RKO (cell line): ENCODE measurements at places on chromosomes 2 and 18.
A peak's percentile ranks its signal among the peaks of the same experiment; 100 is the strongest.

GRCh38 chr2:181523756-181524155 lies 66.6 kb downstream of the ITGA4 start:
- no peak for DNase-seq

- no peak for DNase-seq
These were observed 22.2 kb downstream of the KCNG2 start for GRCh38 chr18:79819968-79820351.

DNA sequence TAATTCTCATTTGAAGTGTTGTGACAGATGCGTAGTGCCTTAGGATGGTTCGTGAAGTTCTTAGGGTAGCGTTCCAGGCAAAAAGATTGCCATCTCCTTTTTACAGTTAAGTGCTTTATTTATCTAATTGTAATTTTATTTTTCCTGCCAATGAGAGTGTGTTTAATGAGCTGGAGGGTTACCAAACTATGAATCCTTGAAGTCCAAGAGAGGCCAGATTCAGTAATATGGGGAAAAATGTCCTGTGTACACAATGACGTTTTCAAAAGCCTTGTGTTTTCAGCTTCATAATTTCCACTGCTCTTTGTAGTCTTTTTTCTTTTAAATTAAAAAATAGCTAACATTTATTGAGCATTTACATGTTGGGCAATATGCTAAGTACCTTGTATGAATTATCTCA lies 23.8 kb downstream of the ACYP2 start:
- DNase-seq, result no peak

DNA sequence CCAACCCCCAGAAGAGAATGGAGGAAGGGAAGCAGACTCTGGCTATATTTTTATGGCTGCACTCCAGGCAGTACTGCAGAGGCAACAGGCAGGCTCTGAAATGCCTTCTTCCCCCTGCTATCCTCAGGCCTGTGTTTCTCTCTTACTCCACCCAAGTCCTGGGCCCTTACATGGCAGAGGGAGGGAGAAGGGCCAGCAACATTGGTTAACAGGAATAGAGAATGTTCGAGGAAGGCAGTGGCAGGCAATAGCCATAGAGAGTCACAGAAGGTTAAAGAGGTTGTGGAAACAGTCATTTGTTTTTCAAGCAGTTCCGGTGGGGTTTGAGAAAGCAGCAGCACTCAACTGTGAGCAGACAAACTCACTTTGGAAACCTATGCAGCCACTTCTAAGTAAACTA lies 15.1 kb upstream of the DARS1 start:
- DNase-seq, result no peak

DNA sequence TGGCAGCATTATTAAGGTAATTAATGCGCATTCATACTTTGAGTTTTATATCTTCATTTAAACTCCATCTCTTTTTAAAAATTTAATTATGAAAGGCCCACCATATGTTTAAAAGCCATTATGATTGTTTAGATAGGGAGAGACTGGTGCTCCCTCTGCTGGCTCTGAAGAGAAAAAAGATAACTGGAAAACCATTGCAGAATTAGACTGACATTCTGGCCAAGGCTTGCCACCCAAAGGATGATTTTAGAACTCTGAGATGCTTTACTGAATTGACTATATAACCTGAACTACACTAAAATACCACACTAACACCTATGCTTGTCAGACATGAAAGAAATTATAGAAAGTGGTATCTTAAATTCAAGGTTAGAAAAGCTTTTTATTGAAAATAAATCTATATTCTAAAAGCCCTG lies 127.6 kb upstream of the SPOPL start:
- peak; percentile 67 for DNase-seq

- no peak for DNase-seq
These were observed 597.3 kb downstream of the ERBB4 start for GRCh38 chr2:211941216-211941747.

- DNase-seq, result no peak
These were observed 4.2 kb downstream of the FZD5 start for GRCh38 chr2:207765547-207765946.

DNA sequence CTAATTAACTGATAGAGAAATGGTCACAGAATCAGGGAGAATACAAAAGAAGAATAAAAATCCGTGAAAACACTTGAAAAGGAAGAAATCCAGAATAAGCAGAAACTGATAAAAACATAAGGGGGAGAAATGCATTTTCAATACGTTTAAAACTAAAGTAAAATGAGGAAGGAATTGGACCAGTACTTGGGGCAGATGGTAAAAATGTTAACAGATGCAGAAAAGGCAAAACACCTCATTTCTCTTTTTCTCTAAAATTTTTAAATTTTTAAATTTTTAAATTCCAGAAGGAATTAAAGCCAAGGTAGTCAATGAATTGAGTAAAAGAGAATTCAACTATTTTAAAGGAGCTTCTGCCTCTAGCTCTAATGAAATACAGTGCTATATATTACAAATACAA lies 353.9 kb downstream of the METTL4 start:
- DNase-seq, result no peak

GRCh38 chr2:209505410-209505809 lies 81.6 kb downstream of the MAP2 start:
- DNase-seq, result no peak

GRCh38 chr2:127410871-127411652 lies 7.2 kb upstream of the PROC start:
- no peak for DNase-seq

- no peak for DNase-seq
These were observed 151.0 kb upstream of the NDUFV2 start for GRCh38 chr18:8951491-8951890.

- DNase-seq, result no peak
These were observed 103.0 kb upstream of the STK17B start for GRCh38 chr2:196274387-196274809.

DNA sequence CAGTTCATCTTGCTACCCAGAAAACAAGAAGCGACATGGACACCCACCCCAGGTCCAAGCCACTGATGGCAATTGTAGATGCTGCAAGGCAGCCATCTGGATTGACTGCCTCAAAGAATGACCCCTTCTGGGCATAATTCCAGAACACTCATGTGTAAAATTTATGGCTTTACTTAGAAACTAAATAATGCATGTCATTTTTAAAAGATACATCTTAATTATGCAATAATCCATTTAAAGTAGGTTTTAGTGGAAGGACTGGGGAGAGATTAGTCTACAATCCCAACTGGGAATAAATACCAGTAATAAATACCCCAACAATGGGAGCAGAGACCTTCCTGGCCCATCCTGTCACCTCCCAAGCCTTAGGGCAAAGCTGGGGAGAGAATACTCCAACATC lies 247.7 kb downstream of the SS18 start:
- no peak for DNase-seq

DNA sequence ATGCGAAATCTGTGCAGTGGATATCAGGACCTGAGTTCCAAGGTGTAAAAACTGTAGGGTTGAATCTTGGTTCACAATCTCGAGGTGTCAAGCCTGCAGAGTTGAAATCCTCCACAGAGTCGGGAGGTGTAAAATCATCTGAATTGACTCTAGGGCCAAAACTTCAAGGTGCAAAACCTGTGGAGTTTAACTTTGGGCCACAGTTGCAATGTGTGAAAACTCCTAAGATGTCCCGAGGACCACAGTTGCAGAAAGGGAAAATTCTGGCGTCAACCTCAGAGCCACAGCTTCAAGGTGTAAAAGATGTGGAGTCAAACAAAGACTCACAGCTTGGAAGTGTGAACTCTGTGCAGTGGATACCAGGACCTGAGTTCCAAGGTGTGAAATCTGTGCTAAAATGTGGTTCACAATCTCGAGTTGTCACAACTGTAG lies 9.8 kb upstream of the ZNF512 start:
- no peak for DNase-seq

- DNase-seq, result peak; percentile 0
These were observed 79.2 kb upstream of the SETBP1 start for GRCh38 chr18:44601447-44601846.

DNA sequence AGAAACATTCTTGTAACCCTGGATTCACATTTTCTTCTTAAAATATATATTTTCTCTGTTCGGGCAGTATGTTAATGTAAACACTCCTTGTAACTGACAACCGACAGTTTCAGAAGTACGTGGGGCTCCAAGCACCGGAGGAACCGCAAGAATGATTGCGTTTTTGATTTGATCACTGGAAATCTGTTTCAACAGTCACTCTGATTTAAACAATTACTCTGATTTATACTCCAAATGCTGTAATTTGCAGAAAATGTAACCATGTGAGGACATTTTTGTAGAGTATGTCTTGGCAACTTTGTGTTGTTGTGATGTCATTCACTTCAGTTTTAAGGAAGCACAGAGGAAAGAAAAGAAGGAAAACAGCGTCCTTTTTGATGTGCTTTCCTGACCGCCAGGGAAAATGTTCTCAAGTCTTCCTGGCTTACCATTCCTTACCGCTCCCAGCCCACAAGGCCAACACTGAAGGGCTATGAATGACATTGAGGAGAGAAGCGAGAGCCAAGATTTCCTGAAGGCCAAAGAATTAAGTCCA lies 77.7 kb downstream of the APOB start:
- no peak for DNase-seq

DNA sequence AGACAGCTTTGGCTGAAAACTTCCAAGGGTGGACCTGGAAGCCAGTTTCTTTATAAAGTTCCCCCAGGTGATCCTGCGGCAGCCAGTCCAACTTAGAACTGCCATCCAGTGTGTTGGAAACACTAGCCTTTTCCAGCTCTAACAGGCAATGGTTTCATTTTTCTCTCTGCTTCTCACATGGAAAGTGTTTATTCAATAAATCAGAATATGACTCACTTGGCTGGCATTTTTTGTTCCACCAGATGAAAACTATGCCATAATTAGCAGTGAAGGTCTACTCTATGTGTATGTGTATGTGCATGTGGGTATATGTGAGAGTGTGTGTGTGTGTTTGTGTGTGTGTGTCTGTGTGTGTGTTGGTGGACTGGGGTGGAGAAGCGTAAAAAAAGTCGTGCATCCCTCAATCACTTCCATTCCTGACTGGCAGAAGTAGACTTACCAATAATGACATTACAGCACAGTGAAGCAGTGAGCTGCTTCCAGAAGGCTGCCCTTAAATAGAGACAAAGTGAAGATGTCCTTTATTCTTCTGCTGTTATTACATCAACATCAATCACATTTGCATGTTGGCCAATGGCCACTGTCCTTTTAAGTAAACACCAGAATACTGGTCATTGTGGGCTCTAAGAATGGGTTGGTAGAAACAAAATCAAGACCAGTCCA lies 90.9 kb upstream of the SETBP1 start:
- no peak for DNase-seq

- no peak for DNase-seq
These were observed 42.4 kb downstream of the PSMG2 start for GRCh38 chr18:12745095-12745795.

DNA sequence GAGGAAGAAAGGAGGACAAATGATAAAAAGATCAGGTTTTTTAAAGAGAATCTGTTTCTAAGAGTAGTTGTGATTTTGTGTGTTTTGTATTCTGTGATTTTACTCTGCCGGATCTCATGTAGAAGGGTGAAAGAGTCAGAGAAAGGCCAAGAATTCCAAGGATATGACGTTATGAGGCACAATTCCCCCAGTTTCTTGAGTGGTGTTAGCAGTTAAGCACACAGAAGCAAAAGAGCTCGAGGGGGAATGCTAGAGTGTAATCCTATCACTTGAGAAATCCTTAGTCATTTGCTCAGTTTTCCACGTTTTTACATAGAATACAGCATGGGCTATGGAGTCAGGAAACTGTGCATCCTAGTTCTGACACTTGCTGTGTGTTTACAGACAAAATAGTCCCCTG lies 34.8 kb downstream of the METTL4 start:
- no peak for DNase-seq
